ENCODE measurements at places on chromosomes 16 and 17.

DNA sequence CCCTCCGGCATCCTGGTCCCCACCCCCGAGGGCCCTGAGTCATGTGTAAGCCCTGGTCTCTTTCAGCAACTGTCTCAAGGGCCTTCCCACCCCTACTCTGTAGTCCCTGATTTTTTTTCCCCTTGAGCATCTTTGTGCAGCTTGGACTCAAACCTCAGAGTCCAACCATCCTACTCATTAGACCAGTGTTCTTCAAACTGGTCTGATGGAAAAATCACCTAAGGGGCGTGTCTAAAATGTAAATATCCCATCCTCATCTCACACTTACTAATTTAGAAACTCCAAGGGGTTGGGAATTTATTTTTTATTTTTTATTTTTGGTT is 624 bp downstream of the G6PC3 start:
- DNase-seq = no peak

- DNase-seq = no peak
Measured at GRCh38 chr16:31375231-31375630, 17.9 kb upstream of the ITGAD start.

GRCh38 chr17:8016632-8017424 is 14.4 kb downstream of the GUCY2D start:
- DNase-seq = peak; percentile 65

DNA sequence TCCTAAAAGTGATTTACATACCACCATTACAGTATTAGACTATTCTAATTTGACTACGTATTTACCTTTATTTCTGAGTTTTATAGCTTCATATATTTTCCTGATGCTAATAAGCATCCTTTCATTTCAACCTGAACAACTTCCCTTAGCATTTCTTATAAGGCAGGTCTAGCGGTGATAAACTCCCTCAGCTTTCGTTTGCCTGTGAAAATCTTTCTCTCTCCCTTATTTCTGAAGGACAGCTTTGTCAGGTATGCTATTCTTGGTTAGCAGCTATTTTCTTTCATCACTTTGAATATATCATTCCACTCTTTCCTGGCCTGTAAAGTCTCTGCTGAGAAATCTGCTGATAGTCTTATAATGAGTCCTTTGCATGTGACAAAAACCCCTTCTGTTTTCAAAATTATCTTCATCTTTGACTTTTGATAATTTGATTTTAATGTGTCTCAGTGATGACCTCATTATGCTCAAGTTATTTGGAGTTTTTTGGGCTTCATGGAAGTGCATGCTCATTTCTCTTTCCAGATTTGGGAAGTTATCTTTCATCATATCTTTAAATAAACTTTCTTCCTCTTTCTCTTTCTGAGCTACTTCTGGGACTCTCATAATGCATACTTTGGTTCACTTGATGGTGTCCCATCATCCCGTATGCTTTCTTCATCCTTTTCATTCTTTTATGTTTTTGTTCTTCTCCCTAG is 285.4 kb upstream of the PMFBP1 start:
- DNase-seq = no peak

GRCh38 chr16:68275611-68276191 is 11.4 kb downstream of the SLC7A6 start:
- DNase-seq = no peak

DNA sequence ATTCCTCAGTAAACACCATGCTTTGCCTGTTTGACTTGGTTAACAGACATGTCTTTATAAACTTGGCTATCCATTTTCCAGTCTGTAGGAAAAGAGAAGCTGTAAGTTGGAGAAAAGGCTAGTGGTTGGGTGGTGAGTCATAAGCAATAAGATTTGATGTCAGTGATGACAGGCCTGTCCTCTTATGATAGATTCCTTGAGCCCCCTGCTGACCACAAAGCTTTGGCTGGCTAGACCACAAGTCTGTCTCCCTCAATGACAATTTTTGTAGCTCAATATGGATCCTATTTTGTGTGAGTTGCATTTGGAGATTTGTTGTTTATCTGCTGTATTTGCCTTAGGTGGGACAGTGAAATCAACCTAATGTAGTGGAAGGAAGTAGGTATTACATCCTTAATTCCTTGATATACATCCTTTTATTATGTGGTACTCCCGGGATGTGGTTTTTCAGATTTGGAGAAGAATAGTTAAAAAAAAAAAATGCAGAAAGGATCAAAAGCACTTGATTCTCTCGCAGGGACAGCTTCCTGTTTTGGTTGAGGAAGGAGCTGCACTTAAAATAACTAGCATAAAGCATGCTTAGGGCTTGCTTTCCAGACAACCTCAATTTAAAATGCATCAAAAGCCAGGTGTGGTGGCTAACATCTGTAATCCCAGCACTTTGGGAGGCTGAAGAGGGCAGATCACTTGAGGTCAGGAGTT is 67.4 kb downstream of the SIAH1 start:
- no peak for DNase-seq

DNA sequence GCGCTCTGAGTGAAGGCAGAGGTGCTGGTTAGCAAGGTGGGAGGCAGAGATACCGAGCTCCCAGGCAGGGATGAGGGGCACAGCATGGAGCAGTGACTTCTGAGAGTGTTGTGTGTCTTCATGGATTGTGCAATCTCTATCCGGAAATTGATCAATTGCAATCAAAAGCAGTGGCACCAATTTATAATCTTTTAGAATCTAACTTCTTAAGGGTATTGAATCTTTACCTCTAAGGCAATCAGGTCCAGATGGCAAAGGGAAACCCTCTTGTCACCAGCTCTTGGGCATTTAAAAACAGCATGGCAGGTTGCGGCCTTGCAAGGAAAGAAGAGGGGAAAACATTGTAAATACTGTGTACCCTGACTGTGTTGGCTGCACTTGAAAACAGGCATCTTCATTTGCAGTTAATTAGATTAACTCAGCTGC is 58.0 kb upstream of the MRTFB start:
- no peak for DNase-seq

- no peak for DNase-seq
Measured at GRCh38 chr17:50063561-50064252, 7.8 kb downstream of the ITGA3 start.

DNA sequence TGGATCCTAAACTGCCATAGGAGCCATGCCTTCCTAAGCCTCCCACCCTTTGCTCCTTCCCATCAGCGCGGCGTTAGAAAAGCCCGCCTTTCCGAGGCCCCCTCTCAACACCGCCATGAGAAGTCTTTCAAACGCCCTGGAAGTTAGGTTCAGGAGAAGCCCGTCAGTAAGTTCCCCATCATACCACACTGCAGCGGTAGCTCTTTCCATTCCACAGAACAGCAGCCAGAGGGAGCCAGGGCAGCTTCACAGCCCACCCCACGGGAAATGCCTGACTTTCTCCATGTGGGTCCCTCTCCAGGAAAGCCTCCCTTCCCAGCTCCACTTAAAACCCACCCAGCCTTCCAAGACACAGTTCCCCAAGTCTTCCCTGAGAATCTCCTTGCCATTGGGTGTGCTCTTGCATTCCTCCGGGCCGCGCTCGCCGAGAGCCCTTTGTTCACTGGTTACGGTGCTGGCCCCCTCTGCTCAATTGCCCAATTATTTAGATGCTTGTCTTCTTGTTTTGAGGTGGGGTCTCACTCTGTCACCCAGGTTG is 28.7 kb downstream of the KIAA0513 start:
- no peak for DNase-seq

GRCh38 chr17:39306509-39307212 is 80.9 kb upstream of the STAC2 start:
- DNase-seq = no peak

GRCh38 chr16:88813269-88814143 is 1.8 kb upstream of the APRT start:
- no peak for DNase-seq

DNA sequence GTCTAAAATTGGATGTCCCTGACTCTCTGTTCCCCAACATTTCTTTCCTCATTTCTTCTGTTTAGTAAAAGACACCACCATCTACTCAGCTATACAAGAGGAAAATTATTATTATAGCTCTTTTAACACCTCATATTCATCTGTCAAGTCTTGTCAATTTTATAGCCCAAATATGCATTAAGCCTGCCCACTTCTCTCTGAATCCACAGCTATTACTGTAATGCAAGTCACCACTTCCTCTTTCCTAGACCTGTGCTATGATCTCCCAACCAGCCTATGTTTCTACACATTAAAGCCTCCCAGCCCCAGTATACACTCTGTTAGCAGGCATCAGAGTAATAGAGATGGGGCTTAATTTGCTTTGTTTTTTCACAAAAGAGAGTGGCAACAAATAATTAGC is 252.9 kb downstream of the GRIN2A start:
- no peak for DNase-seq

All from stimulated activated CD4-positive, alpha-beta T cell treated with anti-CD3 and anti-CD28 coated beads, Interleukin-2, amount 100 ng/mL, for 24 hours (primary cell).